ENCODE measurements at places on chromosomes 4 and X.

DNA sequence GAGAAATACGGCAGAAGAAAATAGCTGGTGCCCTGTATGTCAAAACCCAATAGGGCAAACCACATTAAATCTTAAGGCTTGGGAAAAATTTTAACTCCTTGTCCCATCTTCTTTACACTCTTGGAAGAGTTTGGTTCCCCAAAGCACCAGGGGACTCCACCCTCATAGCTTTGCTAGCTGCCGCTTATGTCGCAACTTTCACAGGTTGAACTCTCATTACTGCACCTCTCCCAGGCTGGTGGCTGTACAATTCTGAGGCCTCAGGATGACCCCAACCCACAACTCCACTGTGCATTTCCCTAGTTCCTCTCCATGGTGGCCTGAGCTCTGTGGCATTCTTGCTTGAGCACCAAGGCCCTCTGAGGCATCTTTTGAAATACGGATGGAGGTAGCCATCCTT lies 1478.8 kb downstream of the FAM133A start:
- no peak for DNase-seq

DNA sequence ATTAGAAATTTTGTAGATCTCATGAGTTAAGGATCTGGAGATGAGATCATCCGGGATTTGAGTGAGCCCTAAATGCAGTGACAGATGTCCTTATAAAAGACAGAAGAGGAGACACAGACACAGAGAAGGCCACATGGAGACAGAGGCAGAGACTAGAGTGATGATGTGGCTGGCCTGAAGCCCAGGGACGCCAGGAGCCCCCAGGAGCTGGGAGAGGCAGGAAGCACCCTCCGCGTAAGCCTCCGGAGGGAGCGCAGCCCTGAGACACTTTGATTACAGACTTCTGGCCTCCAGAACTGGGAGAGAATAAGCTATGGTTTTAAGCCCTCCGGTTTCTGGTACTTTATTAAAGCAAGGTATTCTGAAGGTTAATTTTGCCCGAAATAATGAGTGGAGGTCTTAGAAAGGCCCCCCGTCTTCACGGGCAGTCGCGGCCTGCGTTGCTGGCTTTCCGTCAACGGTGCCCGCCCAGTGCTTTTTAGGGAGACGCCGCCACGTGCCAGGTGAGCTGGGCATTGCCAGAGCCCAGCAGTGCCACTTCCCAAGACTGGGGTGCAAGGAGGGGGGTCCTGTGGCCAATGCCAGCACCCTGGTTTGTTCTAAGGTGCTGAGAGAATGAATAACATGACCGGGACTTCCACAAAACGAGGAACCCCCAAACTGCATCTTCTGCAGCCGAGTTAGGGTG lies 8.1 kb downstream of the DHRSX start:
- no peak for DNase-seq

GRCh38 chrX:11698702-11699101 lies 33.0 kb upstream of the ARHGAP6 start:
- no peak for DNase-seq

DNA sequence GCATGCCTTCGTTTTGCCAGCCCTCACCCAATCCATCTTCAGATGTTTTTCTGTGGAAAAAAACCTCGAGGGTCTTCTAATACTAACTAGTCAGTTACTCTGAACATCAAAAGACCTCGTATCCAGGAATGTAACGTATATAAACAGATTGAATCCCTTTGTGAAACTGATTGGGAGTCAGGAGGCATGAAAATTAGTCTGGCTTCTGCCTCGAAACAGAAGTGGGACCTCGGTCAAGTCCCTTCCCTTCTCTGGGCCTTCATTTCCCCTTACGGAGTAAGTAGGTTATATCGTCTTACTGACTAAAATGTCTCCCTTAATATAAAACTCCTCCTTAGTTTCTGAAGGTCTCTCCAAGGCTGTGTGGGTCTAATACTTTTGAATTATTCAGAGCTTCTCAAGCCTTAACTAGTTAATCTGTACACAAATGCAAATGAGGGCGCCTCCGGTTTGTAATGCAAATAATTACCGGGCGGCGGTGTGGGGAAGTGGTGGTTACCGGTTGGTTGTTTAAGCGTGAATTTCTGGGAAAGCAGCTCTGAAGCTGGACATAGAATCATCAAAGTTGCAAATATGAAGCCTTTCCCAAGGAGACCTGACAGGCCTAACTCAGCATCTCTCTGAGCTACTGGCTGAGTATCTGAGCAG lies 11.4 kb upstream of the NKRF start:
- DNase-seq, result no peak

- peak; percentile 81 for DNase-seq
These were observed 93.9 kb downstream of the NSUN7 start for GRCh38 chr4:40843696-40844095.

Measured in activated CD4-positive, alpha-beta T cell treated with anti-CD3 and anti-CD28 coated beads, Interleukin-2, amount 10 ng/mL, durations not matched to agents 24 days and 14 days (primary cell).